ENCODE measurements at places on chromosomes 5 and 9. TPM values are rescaled to one million over a fixed set of nuclear protein-coding genes. Genes with fewer than 3 reads are reported as not detected.

OR1Q1 gene
- polyA plus RNA-seq: not detected

DNA sequence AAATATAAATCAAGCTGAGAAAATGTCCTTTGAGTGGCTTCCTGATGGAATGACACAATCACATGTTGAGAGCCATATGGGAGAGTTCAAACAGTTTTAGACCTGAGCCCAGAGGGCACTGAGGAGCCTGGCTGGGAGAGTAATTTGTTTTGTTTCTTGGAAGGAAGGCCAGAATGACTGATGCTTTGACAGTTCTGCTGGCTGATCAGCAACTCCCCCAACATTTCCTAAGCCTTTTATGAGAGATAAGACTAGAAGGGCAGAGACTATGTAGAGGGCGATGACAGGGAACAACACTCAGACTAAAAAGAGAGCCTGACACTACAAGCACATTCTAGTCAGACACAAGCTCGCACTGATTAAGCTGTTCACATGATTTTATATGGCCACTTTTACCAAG lies 169.2 kb downstream of the COX7C start:
- DNase-seq: no peak

DNA sequence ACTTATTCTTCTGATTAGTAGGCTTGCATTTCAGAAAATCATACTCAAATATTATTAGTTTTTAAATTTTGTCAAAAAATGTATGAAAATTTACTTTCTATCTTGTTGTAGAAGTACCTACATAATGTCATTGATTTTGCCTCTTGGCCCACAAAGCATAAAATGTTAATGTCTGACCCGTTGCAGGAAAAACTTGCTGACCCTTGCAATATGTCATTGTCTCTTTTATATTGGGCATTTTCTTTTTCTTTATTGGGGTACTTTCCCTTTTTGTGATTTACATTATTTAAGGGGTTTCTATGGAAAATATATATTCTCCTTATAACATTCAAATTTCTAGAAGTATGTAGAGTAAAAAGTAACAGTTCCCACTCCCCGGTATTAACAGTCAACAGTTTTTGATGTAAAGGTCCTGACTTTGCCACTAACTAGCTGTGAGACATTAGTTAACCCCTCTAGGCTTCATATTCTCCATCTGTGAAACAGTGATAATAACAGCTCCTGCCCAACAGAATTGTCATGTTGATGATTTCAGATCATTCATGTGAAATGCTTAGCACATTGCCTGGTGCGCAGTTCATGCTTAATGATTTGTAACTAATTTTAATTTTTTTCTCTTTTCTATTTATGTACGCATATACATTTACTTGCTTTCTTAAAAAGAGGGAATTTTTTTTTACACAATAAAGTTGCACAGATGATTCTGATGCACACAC lies 243.2 kb downstream of the ARHGAP26 start:
- DNase-seq: no peak

- no peak for DNase-seq
Observed at GRCh38 chr9:35285731-35286130, 123.9 kb downstream of the UNC13B start.

ZDHHC11 gene
- 13.2 TPM for polyA plus RNA-seq

All from muscle of leg (tissue), 16 donors.